ENCODE measurements at places on chromosomes 2 and 18.

DNA sequence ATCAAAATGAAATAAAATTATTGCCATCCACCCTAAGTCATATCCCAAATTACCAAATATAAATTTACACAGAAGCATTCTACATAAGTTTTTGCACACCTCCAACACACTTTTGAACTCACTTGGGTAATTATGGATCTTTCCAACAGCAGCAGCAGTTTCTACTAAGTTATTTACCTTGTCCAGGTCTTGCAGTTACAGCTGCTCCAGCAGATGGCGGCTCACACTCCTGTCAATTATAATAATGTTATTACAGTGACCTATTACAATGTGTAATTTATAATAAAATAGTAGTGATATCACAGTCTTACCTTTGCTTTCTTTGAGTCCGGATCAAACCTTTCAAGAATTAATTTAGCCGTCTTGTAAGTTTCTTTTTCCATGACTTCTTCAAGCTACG lies 37.9 kb downstream of the LNPK start:
- no peak for DNase-seq

- no peak for DNase-seq
Observed at GRCh38 chr2:161982548-161983330, 91.3 kb downstream of the DPP4 start.

DNA sequence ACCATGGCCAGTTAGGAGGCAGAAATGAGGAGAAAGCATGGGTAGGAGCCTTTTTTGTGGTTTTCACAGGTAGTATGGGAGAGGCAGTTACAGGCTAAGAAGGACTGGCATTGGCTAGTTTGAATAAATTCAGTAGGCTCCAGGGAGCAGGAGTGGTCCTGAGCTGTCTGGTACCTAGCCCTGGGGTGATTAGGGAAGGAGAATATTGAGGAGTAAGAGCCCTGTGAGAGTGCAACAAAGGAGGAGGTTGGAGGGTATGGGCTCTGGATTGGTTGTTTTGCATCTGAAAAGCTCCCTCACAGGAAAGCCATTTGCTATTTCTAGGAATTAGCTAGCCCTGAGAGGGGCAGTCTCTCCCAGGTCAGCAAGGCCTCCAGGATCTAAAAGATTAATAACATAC lies 13.3 kb upstream of the TCF7L1 start:
- no peak for DNase-seq

GRCh38 chr18:46408334-46408987 lies 248.6 kb downstream of the LOXHD1 start:
- no peak for DNase-seq

GRCh38 chr2:20465716-20466394 lies 19.0 kb downstream of the RHOB start:
- no peak for DNase-seq

DNA sequence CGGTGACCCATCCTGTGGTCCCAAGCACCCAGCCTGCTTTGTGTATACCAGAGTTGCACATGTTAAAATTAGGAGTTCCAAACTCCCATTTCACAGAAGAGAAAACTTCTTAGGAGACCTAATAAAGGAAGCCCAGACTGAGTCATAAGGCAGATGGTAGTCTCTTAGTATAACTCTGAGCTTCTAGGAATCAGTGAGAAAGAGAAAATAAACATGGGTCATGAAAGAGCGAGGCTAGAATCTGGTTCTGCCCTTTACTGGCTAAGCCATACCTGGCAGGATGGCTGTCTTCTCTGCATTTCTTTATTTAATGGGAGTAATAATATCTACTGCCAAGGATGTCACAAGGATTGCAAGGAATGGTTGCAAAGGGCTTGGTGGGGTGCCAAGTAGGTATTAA lies 101.2 kb upstream of the TRIB2 start:
- DNase-seq: no peak

GRCh38 chr18:66819235-66819634 lies 215.3 kb upstream of the CDH19 start:
- DNase-seq: no peak

DNA sequence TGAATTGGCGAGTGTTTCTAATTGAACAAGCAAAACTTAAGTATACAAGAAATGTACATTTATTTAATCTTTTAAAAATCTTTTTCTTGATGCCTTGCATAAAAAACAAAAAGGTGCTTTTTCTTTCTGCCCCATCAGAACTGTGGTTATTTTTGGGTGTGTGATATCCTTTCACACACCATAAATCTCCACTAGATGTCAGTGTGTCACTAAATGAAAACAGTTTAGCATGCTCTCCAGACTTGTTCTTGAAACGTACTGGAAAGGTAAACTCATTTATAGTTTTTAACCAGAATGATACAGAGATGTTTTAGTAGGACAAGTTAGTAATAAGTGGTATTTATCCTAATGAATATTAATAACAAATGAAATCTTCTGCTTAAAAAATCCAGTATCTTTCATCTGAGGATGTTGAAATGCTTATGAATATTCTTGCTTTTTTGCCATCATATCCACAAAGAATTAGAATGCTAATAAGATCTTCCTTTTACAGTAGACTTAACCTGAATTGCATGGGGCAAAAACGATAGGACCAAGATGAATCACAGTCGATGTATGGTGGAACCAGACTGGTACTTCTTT lies 96.8 kb downstream of the UBE2E3 start:
- DNase-seq: no peak

GRCh38 chr2:118969734-118970395 lies 27.9 kb downstream of the MARCO start:
- DNase-seq: no peak

GRCh38 chr18:45505497-45506206 lies 109.6 kb upstream of the SLC14A2 start:
- DNase-seq: no peak
